ENCODE measurements at places on chromosomes 4 and X.
A peak's percentile ranks its signal among the peaks of the same experiment; 100 is the strongest.

DNA sequence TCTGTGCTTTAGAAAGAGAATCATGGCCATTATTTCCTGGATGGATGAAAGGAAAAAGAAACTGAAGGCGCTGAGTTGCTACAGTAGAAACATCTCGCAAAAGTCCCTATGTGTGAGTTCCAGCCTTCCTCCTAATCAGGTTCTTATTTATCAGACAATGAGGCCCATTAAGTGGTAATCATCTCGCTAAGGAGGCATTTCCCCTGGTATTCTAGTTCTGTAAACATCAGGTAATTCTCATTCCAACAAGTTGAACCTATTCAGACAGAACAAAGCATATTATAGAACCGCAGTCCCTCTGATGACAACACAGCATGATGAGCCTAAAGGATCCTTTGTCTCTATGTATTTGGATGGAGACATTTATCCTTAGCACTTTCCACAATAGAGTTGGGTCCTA, 205.7 kb upstream of the MAOA start:
- DNase-seq = no peak

GRCh38 chrX:135489542-135489941, 30.9 kb upstream of the INTS6L start:
- no peak for DNase-seq

GRCh38 chr4:10048941-10049697, 27.8 kb upstream of the SLC2A9 start:
- DNase-seq = peak; percentile 61

DNA sequence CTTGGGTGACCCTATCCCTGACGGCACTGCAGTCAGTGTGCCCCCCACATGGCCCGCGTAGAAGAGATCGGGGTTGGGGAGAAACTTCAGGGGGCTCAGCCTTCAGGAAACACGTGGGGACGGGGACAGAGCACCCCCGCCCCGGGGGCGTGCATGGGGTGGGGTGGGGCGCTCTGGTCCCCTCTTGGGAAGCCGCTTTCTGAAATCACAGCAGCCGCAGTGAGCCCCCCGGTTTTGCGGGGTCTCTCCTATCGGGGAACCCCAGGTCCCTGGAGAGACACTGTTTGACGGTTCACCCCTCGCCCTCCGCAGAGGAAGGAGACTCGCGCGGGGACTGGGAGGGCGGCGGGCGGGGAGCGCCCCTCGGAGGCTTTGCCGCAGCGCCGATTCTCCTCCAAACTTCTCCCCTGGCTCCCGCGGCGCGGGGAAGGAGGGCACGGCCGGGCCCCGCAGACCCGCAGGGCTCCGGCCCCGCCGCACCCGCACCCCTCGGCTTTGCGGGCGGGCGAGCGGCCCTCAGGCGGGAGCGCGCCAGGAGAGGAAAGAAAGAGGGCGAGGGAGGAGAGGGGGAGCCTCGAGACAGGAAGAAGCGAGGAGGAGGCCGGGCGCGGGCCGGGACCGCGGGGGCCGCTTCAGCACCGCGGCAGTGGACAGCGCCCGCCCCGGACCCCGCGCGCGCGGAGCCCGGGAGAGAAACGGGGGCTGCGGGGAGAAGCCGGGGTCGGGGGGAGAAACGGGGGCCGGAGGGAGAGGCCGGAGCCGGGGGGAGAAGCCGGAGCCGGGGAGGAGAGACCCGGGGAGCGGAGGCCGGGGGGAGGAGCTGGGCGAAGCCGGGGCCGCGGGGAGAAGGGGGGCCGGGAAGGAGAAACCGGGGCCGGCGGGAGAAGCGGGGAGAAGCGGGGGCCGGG, 612 bp downstream of the CPLX1 start:
- no peak for DNase-seq

DNA sequence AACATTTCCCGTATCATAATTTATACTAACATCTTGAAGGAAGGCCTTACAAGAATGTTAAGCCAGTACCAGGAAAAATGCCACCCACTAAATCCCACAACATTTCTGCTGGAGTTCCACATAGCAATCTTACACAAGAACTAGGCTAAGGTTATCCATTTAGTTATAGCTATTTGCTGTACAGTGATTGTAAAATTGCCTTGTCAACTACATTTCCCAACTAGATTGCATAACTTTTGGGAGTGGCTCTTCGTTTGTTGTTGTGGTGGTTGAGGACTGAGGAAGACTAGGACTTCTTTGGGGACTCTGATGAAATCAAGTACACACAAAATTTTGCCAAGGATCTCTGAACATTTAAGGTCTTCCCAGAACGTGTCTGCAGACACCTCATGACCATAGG, 8.0 kb downstream of the IBSP start:
- DNase-seq = no peak

DNA sequence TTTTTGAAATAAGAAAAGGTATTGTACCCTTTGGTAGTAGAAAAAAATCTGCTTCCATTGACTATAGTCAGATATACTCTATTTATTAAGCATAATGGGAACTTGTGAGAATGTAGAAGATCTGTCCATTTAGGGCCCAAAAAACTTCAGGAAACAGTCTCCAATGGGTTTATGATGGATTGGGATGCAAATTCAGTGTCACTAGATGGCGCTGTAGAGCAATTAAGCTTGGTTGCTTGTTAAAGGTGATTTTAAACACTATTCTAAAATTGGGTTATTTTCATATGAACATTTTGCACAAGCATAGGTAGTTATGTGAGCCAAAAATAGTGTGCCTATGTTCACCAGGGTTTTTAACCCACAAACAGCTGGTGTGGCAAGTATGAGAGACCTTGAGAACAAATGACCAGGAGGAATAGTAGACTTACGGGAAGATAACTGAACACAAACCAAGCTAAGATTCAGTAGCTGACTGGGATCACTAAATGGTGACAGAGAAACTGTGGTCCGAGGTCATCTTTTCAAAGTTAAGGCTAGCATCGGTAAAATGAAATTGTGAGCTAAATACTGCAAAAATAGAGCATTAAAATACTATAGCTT, 80.3 kb upstream of the LSM6 start:
- no peak for DNase-seq
